Fibroblast of skin of right quadriceps (primary cell): ENCODE measurements at places on chromosomes 2 and 18.

DNA sequence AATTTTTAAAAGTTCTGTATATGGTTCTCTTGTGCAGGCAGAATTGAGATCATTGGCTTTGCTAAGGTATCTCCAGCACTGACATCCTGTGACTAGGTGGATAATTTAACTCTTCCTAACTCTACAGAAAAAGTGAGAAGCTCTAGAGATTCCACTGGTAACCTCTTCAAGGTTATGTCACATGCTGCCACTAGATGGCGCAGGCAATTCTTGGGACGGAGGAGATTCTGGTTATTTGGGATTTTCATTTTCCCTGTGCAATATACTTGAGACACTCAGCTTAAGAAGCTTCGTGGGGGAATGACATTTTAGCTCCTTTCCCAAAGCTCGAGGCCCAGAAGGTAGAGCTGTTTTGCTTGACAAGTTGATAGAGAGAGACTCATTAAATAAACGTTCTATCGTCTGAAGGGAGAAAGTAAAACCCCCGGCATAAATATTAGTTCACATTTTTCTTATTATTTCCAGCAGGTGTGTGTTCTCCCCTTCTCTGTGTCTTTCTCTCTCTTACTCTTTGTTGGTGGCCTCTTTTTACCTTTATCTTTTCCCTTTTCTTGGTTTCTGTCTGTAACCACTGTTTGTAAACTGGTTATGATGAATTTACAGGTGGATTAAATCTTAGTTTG, 26.6 kb upstream of the LANCL1 start:
- peak; percentile 40 for DNase-seq

DNA sequence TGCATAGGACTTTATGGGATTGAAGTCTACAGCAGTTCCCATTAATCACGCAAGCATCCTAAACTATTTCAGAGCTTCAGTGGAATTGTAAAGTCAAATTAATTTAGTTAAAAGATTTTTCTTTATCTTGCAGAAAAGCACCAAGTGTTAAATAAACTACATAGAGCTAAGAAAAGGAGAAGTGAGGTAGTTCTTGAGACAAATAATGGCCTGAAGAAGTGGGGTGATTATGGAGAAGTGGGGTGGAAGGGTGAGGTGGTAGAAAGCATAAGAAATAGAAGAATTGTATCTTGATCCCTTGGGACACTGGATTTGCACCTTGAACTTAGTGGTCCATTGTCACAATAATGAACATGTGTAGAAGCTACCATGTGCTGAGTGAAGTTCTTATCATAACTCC, 121.7 kb upstream of the LINC00305 start:
- no peak for DNase-seq

GRCh38 chr2:164655750-164656149, 34.5 kb upstream of the GRB14 start:
- DNase-seq: peak; percentile 6

DNA sequence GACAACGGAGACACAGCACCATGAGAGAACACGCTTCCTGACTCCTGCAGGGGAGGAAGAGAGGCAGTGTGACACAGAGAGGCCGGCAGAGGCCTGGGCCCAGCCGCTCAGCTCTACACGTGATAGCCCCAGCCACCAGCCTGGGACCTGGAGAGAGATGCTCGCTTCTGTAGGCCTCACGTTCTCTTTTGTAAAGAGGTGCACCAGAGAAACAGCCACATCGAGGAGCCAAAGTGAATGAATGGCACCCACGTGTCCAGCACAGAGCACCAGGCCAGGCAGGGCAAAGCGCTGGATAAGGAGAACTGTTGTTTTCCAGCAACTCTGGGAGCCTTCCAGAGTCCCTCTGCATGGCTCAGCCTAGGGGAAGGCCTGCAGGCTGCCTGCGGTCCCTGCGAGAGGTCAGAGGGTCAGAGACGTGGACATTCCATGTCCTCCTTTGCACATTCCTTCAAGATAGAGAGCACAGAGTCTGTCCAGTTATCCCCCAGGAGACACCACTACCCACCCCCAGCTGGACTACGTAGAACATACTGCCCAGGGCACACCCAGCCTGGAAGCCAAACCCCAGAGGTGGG, 14.2 kb downstream of the LIMS2 start:
- no peak for DNase-seq

- DNase-seq: no peak
Measured at GRCh38 chr18:61889541-61889940, 3.3 kb downstream of the RNF152 start.

GRCh38 chr2:170222842-170223241, 44.9 kb downstream of the MYO3B start:
- no peak for DNase-seq

- DNase-seq: peak; percentile 86
Measured at GRCh38 chr2:207467716-207468347, 61.9 kb upstream of the CREB1 start.

GRCh38 chr18:56984731-56985130, 162.2 kb upstream of the BOD1L2 start:
- DNase-seq: no peak

- no peak for DNase-seq
Measured at GRCh38 chr2:143696651-143697050, 567.4 kb downstream of the ARHGAP15 start.
